ENCODE measurements at places on chromosomes 7 and 10.

DNA sequence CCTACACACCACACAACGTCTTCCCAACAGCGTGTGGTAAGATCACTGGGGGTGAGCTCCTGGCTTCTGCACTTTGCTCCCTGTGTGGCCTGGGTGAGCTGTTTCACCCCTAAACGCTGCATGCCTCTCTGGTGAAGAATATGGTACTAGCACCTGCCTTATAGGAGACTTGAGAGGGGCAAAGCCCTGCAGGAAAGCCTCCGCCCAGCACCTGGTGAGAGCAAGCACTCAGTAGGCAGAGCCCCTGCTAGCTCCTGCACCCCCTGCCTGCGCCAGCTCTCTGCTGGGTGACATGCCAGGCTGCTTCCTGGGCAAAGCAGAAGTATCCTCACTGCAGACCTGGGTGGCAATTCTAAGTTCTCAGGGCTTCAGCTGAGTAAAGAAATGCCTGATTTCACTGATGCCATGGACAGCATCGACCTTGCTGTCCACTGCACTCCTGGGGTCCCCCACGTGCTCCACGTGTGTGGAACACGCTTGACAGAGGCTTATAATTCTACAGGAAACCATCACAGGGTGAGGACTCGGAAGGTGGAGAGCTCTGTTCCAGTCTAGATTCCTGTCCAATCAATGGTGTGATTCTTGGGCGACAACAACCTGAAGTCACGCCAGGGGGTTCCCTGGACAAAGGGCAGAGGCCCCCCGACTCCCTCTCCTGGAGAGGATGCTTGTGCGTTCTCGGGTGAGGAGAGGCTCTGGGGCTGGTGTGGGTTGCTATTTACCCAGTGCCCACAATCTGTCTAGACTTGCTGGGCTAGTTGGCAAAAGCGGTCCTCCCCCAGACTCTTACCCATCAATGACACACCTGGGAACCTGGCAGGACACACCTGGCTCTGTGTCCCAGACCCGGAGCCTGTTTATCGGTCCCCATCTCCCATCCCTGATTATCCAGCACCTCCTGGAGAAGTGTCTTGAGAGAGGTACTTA lies 5.0 kb upstream of the CALML5 start:
- DNase-seq, result no peak

DNA sequence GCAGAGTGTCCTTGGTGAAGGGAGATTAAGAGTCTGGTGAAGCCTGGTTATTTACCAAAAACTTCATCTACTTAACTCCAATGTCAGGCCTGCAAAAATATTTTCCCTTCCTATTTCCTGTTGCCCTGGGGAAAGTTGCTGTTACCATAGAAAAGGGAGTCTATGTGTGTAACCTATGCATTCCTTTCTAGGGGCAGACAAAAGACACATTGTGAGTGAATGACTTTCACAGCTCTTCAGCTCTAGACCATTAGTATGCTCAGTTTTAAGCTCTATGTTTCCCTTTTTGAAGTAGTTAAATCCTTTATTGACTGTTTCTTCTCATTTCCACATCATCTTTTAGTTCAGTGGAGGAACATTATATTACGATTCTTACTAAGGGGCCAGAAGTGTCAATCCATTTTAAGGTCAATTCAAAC lies 45.6 kb upstream of the SGCE start:
- peak; percentile 50 for DNase-seq

DNA sequence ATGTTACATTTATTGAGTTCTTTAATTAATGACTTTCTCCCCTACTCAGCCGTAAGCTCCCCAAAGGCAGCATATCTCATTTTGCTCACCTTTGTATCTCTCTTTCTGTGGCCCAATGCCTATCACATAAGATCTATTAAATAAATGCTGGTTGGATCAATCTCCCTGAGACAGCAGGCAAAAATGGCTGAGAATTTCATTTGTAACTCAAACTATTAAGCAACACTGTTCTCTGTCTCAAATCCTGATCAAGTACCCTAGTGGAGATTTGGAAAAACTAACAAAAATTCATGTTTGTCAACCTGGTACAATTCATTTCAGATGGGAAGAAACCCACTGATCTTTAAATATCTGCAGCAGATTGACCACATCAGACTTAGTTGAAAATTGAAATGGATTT lies 127.4 kb downstream of the ZFAND4 start:
- DNase-seq, result no peak

- no peak for DNase-seq
These were observed 31.9 kb upstream of the PWWP2B start for GRCh38 chr10:132365102-132365501.

GRCh38 chr10:49299816-49300139 lies 808 bp downstream of the C10orf71 start:
- no peak for DNase-seq

GRCh38 chr10:86079088-86079487 lies 287.5 kb downstream of the GRID1 start:
- no peak for DNase-seq

- no peak for DNase-seq
These were observed 122.3 kb downstream of the ACTR3B start for GRCh38 chr7:152881893-152882292.

DNA sequence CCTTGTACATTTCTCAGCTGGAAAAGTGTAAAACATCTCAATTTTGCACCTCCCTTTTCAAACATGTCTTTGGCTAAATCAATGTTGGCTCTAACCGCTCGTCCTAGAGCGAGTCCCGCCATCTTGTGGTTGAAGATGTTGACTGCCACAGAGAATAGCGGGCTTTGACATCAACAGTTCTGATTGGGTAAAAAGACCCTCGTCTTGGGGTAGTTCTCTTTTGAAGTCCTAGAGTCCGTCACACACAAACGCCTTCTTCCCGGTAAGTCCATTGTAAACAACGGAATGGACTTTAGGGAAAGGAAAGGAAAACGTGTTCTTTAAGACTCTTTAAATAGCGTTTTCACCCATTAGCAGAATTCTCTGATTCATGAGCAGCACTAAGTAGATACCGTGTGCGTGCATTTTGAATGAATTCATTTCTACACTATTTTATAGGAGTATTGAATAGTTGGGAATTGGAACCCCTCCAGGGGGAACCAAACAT lies 452 bp upstream of the RPP30 start:
- peak; percentile 70 for DNase-seq

DNA sequence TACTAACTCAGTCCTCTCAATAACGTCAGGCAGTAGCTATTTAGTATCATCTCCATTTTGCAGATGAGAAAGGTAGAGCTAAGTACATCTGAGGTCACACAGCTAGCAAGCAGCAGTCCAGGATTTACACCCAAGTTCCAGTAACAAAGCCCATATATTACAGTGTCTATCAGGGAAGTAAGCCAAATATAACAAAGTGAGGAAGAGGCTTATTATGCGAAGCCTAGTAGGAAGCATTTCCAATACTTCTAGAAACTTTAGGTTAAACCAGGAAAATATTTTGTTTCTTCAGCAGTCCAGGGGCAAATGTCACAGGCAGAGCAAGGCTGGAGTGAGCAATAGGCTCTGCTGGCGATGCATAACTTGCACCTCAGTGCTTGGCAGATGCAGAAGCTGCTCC lies 53.9 kb downstream of the NOC3L start:
- DNase-seq, result no peak

- no peak for DNase-seq
These were observed 22.4 kb downstream of the ZNF33A start for GRCh38 chr10:38032886-38033285.

GRCh38 chr7:156577645-156578577 lies 62.7 kb upstream of the RNF32 start:
- DNase-seq, result no peak

DNA sequence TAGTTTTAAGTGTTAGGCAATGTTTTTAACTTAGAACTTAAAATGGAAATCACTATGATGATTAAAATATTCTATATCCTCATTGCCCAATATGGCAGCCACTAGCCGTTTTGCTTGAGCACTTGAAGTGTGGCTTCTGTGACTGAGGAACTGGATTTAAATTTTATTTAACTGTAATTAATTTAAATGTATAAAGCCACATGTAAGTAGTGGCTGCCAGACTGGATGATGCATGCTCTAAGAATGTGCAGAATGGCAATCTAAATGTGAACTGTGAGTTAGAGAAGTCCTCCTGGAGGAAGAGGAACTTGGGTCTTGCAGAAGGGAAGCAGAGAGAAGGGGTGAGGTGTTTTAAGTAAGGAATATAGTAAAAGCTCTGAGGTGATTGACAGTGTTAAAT lies 451.4 kb downstream of the SUGCT start:
- DNase-seq, result no peak

GRCh38 chr10:86306628-86307278 lies 59.8 kb downstream of the GRID1 start:
- peak; percentile 67 for DNase-seq

DNA sequence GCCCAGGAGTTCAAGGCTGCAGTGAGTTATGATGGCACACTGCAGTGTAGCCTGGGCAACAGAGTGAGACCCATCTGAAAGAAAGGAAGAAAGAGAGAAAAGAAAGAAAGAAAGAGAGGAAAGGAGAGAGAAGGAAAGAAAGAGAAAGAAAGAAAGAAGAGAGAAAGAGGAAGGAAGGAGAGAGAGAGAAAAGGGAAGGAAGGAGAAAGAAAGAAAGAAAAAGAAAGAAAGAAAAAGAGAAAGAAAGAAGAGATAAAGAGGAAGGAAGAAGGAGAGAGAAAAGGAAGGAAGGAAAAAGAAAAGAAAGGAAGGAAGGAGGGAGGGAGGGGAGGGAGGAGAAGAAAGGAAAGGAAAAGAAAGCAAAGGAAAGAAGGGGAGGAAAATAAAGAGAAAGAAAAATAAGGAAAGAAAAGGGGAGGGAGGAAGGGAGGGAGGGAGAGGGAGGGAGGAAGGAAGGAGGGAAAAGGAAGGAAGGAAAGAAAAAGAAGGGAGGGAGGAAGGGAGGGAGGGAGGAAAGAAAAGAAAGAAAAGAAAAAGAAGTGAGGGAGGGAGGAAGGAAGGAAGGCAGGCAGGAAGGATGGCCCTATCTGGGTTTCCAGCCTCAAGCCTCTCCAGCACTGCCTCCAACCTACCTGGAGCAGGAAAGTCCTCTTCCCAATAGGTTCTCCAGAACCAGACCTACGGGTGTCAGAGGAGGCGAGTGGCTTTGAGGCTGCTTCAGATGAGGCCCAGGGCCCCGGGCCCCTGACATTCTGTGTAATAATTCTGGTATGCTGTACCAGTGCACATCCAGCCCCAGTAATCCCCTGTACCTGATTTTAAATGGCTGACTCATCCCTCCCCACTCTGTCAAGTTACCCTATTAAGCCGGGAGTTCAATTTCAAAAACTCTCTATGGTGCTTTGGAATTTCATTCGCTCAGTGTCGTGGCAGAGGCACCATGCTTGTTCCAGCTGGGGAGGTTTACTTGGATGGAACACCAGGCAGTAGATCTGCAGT lies 6.8 kb upstream of the PARD3 start:
- DNase-seq, result no peak

DNA sequence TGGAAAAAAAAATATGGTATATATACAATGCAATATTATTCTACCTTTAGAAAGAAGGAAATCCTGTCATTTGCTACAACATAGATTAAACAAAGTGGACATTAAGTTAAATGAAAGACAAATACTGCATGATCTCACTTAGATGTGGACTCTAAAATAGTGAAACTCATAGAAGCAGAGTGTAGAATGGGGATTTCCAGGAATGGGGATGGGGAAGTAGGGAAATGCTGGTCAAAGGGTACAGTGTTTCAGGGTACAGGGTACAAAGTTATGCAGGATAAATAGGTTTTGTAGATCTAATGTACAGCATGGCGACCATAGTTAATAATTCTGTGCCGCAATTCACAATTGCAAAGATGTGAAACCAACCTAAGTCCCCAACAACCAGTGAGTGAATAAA lies 385.5 kb downstream of the SFMBT2 start:
- no peak for DNase-seq

GRCh38 chr10:96279191-96279641 lies 7.8 kb upstream of the BLNK start:
- DNase-seq, result no peak

DNA sequence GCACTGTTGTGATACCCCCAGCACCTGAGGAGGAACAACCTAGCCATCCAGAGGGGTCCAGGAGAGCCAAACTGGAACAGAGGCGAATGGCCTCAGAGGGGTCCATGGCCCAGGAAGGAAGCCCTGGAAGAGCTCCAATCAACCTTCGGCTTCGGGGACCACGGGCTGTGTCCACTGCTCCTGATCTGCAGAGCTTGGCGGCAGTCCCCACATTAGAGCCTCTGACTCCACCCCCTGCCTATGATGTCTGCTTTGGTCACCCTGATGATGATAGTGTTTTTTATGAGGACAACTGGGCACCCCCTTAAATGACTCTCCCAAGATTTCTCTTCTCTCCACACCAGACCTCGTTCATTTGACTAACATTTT lies 1.6 kb upstream of the CASP2 start:
- DNase-seq, result no peak

DNA sequence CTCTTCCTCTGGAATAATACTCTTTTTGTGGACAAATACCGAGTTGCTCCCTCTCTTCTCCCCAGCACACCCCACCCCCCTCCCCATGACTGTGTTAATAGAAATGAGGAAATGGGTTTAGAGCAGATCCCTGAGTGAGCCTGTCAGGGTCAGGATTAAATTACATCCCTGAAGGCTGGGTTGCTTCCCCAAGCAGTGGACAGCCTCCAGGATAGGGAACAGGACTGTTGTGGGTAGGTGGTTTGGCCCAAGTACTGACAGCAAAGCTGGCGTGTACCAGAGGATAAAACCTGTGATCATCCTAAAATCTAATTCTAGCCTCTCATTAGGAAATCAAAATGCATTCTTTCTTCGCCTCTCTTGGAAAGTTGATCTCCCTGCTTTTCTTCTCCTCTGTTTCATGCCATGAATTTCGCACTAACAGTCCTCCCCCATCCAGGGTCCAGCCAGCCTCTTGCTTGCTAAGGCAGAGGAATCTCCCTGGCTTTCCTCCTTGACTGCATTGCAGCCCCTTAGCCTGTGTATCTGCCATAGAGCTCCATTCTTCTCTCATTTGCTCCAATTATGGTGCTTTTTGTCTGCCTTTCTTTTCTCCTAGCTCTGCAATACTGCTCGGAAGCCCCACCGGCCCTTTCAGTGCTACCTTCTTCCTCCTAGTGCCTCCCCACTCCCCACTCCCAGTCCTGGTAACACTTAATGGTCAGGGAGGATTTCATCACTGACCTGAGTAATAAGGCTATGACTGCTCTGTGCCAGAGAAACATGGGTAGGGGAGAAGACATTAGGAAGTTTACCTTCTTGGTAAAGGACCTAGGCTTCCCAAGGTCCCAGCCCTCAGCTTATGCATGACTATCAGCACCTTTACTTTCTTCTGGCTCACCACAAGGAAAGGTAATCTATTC lies 8.4 kb downstream of the LRRC4 start:
- DNase-seq, result no peak

DNA sequence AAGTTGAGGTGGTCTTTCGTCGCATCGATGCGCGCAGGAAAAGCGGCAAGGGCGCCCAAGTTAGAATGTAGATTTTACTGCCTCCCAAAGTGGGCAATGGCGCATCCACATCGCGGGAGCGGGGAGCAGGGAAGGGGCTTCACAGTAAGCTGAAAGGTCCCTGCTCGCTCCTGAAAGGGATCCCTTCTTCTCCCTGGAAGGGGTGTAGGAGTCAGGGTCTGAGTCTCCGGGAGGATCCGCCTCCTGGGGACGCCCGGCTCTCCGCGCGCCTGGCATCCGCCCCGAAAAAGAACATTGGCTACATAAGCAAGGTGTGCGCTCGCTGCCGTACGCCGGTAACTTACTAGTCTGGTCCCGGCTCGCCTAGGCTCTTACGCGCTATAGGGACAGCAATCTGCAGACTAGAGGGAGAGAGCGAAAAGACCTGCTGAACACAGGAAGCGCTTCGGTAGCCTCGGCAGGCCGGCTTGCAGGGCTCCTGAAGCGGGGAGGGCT lies 804 bp downstream of the UNC5B start:
- peak; percentile 45 for DNase-seq

Measured in neuronal stem cell (in vitro differentiated cells).